Activated T-cell treated with anti-CD3 and anti-CD28 coated beads, Interleukin-2, amount 50 U/mL, for 4 hours (primary cell): ENCODE measurements at places on chromosomes 4 and X.

DNA sequence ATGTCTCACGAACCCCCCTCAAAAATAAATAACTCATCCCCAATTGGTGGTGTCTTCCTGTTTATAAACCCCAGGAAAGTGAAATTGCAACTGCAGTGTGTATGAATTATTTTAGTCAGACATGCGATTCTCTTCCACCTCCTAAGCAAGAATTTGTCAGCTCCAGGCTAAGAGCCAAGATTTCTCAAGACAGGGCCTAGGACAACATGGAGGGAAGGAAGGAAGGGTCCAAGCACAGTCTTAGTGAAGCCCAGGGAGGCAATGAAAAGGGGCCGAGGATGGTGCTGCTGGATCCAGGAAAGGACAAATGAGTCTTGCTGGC is 20.0 kb downstream of the SH3KBP1 start:
- DNase-seq = no peak

GRCh38 chr4:52660643-52661042 is 1.5 kb upstream of the USP46 start:
- no peak for DNase-seq

- DNase-seq = no peak
Observed at GRCh38 chr4:8215001-8215427, 15.9 kb downstream of the SH3TC1 start.

DNA sequence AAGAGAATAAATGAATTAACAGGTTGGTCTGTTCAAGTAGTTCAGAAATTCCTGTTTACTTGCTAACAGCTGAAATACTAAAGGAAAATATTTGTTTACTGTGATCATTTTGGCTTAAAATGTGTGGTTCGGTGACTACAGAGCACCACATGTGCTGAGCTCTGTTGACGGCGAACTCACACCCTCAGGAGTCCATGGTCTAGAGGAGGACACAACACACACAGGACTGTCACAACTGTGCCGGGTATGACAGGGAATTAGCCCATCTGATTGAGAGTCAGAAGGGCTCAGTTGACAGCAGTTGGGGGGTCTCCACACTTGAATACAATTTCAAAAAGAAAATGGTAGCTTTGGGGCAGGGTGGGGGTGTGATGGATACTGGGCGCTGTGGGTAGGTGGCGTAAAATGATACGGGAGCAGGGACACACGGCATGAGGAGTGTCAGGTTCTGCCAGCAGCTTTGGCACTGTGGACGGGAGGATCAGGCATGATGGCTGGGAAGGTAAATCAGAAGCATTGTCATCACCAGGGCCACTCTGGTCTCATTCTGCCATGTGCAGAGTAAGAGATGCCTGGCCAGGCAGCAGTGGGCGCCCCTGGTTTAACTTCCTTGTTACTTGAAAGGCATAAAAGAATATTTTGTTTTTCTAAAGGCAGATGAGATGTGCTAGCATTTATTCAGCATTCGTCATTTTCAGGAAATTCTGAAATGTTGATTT is 33.3 kb downstream of the CLDN22 start:
- DNase-seq = no peak

DNA sequence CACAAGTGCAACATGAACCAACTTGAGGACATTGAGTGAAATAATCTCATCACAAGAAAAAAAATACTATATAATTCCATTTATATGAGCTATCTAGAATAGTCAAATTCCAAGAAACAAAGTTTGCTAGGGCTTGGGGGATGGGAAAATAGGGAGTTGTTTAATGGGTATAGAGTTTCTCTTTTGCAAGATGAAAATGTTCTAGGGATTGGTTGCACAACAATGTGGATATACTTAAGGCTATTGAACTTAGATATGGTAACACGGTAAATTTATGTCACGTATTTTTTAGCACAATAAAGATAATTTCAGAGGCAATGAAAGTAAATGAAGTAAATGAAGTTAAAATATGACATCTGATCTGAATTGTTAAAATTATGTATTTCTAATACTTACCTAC is 7.9 kb downstream of the MFSD8 start:
- no peak for DNase-seq

- DNase-seq = no peak
Observed at GRCh38 chr4:116024954-116025708, 911.7 kb upstream of the NDST4 start.

GRCh38 chr4:8507196-8507570 is 66.6 kb downstream of the TRMT44 start:
- DNase-seq = no peak

DNA sequence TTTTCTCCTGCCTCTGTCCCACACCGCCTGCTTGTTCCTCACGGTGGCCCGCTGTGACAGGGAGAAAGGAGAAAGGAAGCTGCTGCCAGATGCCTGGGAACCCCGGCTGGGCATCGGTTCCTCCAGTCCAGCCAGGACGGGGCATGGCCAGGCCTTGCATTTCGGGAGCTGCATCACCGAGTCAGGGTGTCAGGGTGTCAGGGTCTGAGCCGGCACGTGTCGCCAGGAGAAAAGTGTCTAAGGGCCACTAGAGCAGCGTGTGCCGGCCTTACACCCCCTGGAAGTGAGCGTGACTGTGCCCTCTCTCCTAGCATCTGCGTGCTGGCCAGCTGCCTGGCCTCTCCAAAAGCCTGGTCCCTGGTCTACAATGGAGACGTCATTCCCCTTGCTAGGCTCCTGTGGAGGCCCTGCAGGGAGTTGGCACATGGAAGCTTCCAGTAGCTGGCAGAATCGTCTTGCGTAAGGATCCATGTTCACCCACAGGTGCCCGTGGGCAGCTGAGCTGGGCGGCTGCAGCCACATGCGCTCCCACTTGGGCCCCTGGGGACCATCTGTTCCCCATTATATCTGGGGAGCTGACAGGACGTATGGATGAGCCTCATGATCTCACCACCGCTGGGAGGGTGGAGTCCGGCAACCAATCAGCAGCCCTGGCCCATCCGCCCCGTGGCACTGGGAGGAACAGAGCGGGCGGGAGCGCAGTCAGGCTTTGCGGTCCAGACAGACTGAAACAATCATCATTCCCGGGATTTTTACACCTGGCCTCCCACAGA is 39.9 kb upstream of the HMX1 start:
- no peak for DNase-seq

DNA sequence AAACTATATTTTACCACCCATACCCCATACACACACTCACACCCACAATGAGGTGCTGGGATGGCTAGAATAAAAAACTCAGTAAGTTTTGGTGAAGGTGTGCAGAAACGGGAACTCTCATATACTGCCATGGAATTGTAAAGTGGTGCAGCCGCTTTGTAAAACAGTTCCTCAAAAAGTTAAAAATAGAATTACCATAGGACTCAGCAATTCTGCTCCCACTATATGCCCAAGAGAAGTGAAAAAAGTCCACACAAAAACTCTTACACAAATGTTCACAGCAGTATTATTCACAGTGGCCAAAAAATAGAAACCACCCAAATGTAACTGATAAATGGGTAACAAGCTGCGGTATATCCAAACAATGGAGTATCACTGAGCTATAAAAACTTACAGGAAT is 6.5 kb downstream of the CENPU start:
- no peak for DNase-seq

GRCh38 chr4:47222276-47222675 is 190.9 kb downstream of the GABRB1 start:
- DNase-seq = no peak

- no peak for DNase-seq
Observed at GRCh38 chrX:7168371-7168770, 20.4 kb upstream of the PUDP start.

DNA sequence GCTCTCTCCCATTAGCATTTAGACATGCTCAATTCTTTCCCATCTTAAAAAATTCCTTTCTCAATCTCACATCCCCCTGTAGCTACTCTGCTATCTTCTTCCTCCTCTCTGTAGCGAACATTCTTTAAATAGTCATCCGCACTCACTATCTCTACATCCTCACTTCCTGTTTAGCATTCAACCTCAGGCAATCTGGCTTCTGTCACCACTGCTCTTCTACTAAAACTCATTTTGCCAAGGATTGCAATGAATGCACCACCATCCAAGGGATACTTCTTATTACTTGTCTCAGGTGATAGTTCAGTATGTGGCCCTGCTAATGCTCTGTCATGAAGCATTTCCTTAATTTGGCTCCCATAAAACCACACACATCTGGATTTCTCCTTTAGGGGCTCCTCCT is 10.9 kb upstream of the TET2 start:
- DNase-seq = no peak

DNA sequence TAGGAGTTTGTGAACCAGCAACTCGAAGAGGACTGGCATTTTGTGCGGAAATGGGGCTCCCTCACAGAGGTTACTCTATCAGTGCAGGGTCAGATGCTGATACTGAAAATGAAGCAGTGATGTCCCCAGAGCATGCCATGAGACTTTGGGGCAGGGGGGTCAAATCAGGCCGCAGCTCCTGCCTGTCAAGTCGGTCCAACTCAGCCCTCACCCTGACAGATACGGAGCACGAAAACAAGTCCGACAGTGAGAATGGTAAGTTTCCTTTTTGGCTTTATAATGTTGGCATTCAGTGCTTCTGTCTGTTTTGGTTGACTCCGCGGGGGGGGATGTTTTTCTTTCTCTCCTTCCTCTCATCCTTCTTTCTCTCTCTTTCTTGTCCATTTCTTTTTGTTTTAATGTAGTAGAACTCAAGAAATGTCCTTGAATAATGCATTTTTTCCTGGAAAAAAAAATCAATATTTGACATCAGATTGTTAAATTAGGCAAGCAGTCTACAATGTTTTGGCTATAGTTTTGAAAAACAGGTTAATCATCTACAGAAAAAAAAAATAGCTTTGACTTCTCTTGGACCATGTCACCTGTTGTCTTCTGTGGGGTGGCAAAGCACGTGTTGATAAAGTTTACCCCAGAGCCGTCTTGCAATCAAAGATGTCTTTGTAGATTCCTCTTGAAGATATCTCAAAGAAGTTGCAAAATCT is 103.6 kb downstream of the TENM3 start:
- no peak for DNase-seq

GRCh38 chrX:43860646-43861370 is 21.4 kb downstream of the MAOB start:
- DNase-seq = no peak

DNA sequence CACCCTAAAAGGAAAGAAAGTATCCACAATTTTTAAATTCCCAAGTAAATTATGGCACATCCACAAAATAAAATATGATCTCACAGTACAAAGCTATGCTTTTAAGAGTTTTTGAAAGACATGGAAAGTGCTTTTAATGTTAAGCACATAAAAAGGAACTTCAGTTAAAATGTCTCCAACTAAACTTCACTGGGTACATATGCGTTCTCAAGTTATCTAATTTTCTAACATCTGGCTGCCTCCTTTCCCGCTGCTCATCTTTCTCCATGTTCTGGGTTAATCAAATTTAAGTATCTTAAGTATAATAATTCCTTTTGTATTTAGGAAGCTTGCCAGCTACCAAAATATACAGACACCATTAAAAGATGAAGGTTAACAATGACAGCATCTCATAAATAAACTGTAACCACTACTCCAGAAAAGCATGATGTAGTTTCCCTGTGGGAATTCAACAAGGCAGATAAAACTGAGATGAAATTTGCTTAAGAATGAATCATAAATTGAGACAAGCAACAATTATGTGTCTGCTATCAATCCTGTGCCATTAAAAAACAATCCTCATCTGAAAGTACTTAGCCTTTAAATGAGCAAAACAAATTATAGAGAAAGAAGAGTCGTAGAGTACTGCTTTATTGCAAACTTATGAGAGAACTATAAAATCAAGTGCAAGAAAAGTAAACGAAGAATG is 25.1 kb downstream of the PRSS12 start:
- DNase-seq = no peak

GRCh38 chr4:39548425-39549067 is 21.3 kb upstream of the UGDH start:
- no peak for DNase-seq

- no peak for DNase-seq
Observed at GRCh38 chr4:184807797-184808712, 17.7 kb downstream of the ACSL1 start.

- no peak for DNase-seq
Observed at GRCh38 chrX:10176121-10177003, 19.6 kb downstream of the CLCN4 start.

GRCh38 chrX:54178100-54178940 is 4.7 kb downstream of the FAM120C start:
- no peak for DNase-seq

DNA sequence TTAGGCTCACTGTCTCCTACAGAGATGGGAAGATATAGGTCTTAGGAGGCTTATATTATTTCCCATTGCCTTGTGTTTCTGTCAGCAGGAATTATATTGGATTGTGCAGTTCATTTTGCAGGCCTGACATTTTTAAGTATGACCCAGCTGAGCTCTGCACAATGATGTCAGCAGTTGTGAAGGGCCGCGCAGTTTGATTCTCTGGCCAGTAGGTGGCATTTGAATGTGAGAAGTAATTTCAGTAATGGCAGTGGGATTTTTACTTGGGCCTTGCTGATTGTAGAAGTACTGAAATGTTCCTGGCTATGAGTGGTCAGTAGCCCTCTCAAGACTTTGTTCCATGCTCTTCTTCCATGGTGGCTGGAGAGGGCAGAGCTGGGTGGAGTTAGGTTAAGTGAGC is 247.2 kb upstream of the MTMR8 start:
- no peak for DNase-seq

GRCh38 chr4:113069212-113069892 is 19.9 kb downstream of the ANK2 start:
- DNase-seq = no peak

DNA sequence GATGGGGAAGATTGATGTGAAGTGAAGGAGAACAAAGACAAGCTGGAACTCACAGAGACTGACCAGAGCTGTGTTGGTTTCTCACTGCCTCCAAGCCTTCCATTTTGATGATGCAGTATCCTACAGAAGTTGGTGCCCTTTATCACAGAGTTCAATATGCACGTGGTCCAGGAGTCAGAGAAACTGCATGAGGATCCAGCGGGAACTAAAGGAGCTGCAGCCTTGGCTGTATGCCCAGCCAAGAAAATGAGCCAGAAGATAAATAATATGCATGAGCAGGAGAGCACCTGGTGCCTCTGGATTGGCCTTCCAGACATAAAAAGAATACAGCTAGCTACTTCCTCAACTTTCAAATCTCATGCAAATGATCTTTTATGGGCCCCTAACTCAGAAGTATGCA is 44.3 kb upstream of the DCLK2 start:
- no peak for DNase-seq

GRCh38 chr4:126441173-126442035 is 1126.6 kb downstream of the FAT4 start:
- no peak for DNase-seq

- no peak for DNase-seq
Observed at GRCh38 chr4:14359991-14360390, 642.3 kb upstream of the CPEB2 start.

- no peak for DNase-seq
Observed at GRCh38 chr4:124519196-124519595, 193.3 kb downstream of the ANKRD50 start.
